Smooth muscle cell of the pulmonary artery (primary cell): ENCODE measurements at places on chromosomes 12 and 14. TPM values are rescaled to one million over a fixed set of nuclear protein-coding genes. Genes with fewer than 3 reads are reported as not detected.

HPD gene
- total RNA-seq: 0.46 and 1.4 TPM in 2 replicates

RNASE1 gene
- 1.6 and 7.6 TPM in 2 replicates for total RNA-seq

CLEC7A gene
- not detected in 2 replicates for total RNA-seq

CLEC2D gene
- 1.4 and 1.8 TPM in 2 replicates for total RNA-seq

KRT80 gene
- total RNA-seq: 0.65 and 0.83 TPM in 2 replicates

CABP1 gene
- total RNA-seq: 1.6 and 21.4 TPM in 2 replicates

PLEKHD1 gene
- under 0.01 and 0.07 TPM in 2 replicates for total RNA-seq

KRT6C gene
- 0.07 TPM in 1 of 2 replicates, not detected in the other for total RNA-seq

GLIPR1L1 gene
- not detected in 2 replicates for total RNA-seq

BIN2 gene
- not detected in 2 replicates for total RNA-seq

SLC2A14 gene
- 0.13 TPM in 1 of 2 replicates, not detected in the other for total RNA-seq

INTS13 gene
- 27.7 and 30.2 TPM in 2 replicates for total RNA-seq
